ENCODE measurements at places on chromosomes 5 and 9. TPM values are rescaled to one million over a fixed set of nuclear protein-coding genes. Genes with fewer than 3 reads are reported as not detected.

GRCh38 chr5:103894882-103895281 is 332.3 kb upstream of the NUDT12 start:
- no peak overlapping the region for H3K27ac ChIP-seq
- H3K4me1 ChIP-seq, result no peaks in the 10 kb centered on the region
- no peaks in the 10 kb centered on the region for H3K36me3 ChIP-seq
- H3K27me3 ChIP-seq, result no peaks in the 10 kb centered on the region
- H3K4me3 ChIP-seq, result no peak overlapping the region

DNA sequence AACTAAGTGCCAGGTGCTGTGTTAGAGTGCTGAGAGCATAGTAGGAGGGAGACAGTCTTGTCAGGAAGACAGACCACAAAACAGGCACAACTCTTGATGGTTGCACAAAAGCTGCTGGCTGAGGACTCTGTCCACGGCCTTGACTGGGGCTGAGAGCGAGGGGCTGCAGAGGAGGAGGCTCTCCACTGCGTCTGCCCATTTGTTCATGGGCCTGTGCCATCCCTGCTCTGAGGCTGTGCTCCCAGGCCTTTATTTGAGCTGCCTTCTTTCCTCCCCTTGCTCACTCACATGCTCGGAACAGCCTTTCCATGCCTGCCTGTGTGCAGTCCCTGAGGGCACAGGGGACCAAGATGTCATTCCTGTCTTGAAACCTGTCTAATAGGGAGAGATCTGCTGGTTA is 147.8 kb downstream of the CACNA1B start:
- no peak overlapping the region for H3K27ac ChIP-seq
- no peaks in the 10 kb centered on the region for H3K27me3 ChIP-seq
- no peak overlapping the region for H3K4me3 ChIP-seq
- DNase-seq, result no peak

DNA sequence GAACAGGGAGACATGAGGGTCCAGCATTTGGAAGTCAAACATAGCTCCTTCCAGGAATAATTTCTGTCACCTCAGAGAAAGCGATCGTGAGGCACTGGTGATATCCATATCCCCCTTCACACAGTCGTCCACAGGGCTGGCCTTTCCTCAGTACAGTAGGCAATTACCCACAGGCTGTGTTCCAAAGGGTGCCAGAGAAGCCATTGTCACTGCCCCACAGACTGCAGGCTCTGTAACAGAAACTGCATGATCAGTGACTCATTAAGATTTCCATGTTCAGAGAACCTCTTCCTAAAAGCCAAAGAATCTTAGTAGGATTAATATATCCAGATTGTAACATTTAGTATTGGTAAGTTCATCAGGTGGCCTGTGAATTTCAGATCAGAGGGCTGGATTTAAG is 127.6 kb downstream of the RPS23 start:
- no peak for DNase-seq
- H3K4me1 ChIP-seq, result peaks cover 15% of the 10 kb centered on the region
- H3K36me3 ChIP-seq, result no peaks in the 10 kb centered on the region
- no peak overlapping the region for H3K4me3 ChIP-seq
- no peak overlapping the region for H3K27ac ChIP-seq
- H3K27me3 ChIP-seq, result no peaks in the 10 kb centered on the region

The S100Z gene
- total RNA-seq, result 3.0 TPM
